Natural killer cell treated with Interleukin-12 subunit alpha and Interleukin-12 subunit beta and Interleukin-15 and Interleukin-18, amount 100 ng/mL, for 72 hours (primary cell): ENCODE measurements at places on chromosomes 7 and 10.

- DNase-seq, result peak; percentile 22
These were observed 106.7 kb downstream of the NKX6-2 start for GRCh38 chr10:132679217-132679595.

DNA sequence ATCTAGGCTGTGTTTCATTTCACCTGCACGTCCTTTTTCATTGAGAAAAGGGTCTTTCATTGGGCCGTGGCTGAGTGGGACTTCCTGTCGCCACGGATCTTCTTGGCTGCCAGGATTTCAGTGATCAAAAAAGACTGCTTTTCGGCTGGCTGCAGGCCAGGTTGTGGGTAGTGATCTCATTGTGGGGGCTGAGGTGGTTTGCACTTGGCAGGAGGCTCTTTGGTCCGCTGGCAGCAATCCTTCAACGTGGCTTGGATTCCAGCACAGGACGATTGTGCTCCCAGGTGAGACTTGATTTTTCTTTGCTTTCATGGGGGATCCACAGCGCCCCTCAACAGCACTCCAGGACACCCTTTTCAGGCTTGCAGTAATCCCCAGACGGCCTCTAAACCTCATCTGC, 29.0 kb upstream of the ZNF273 start:
- DNase-seq, result no peak

DNA sequence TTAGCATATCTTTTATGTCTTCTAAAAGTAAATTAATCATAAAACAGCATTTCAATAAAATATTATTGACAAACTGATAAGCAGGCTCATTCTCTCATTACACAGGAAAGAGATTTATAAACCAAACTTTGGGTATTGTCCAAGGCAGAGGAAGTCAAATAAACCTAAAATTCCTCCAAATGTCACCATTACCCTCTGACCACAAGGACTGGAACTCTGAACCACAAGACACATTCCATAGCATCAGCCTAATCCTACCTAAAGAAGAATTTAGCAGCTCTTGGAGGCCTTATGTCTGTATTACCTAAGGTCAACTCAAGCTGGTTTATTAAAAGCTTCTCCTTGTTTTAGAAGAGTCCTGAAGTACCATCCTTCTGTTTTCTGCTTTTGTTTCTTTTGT, 82.4 kb upstream of the SLC13A1 start:
- no peak for DNase-seq

DNA sequence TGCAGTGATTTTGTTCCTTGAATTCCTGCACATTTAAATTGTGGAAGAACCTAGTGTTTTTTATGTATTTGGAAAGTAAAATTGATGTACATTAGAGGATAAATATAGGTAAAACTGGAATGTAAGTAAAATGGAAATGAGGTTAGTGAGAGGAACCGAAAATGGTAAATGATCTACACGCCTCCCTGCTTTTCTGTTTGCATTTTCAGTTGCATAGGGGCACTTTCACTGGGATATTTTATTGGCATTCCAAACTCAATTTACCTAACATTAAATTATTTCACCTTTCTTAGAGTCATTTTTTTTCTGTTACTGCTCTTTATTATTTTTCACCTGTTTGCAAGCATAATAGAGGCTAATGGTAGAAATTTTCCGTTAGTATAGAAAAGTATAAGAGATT, 8.0 kb downstream of the CDK13 start:
- no peak for DNase-seq
